ENCODE measurements at places on chromosomes 3 and 15.

DNA sequence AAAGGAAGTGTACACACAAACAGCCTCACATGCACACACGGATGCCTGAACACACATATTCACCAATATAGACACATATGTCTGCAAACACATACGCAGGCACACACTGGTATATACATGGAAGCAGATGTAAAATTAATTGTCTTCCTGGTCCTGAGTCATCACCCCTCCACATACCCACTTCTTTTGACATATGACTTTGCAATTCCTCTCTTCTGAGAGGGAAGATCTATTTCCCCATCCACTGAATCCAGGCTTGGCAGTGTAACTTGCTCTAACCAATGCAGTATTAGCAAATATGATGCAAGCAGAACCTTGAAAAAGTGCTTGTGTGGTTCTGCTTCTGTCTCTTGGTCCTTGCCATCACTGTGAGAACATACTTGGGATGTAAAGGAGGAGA lies 76.8 kb upstream of the HRH1 start:
- DNase-seq: no peak

DNA sequence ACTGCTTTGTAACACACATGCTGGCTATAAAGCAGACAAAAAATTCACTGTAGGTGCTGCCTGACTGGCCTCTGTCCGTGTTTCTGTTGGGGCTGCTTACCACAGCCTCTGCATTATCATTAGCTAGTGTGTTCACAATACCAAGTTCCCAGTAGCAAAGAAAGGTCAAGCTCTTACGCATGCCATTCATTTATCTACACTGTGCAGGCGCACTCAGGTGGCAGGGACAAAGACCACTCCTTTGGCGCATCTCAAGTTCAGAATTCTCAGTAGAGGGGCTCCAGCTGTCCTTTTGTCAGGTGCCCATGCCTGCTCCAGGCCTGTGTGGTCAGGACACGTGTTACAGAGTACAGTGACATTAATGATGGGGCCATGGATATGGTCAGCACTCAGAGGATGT lies 22.3 kb downstream of the MLH1 start:
- no peak for DNase-seq

DNA sequence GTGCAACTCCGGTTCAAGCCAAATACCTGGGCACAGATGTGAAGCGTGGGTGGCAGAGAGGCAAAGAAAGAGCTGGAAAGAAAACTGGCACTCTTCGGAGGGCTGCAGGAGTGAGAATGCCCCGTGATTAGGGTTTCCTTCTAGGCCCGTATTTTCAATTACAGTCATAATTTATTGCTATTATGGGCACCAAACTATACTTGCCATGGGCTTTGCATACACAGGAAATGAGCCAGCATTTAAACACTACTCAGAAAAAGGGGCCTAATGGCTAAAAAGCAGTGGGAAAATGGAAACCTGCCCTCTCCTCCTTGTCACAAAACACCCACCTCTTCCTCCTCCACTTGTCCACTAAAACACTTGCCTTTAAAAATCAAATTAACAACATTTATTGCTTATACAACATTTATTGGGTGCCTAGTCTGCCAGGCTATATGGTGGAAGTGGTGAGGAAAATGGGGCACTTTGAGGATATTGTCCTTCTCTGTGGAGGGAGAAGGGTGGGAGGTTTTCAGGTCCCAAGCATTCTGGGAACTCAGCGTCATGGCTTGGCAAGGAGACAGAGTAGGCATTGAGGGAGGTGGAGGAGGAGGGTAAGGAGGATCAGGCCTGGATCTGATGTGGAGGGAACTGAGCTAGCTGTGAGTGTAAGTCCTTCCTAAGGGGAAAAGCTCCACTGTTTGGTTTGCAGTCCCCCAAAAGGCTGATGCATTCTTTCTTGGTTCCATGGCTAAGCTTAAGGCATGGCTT lies 160.9 kb downstream of the SLCO3A1 start:
- no peak for DNase-seq

DNA sequence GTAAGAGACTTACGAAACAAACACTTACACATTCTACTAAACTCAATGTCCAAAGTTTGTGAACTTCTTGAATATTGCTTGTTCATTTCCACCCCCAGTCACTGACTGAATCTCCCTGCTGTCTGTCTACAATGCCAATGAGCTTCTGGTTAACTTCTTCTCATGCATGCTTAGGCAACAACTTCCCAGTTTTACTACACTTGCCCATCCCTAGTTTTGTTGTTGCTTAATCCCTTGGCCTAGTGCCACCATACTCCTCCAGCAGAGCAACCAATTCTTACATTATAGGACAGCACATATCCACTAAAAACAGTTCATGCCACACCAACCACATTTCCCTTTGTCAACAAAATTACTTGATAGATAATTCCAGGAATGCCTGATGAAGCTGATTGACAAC lies 40.9 kb upstream of the CCR2 start:
- DNase-seq: no peak

GRCh38 chr15:89809787-89810148 lies 4.9 kb downstream of the ANPEP start:
- DNase-seq: no peak

All from LNCaP clone FGC (cell line).